Testis (tissue), 5 donors: ENCODE measurements at places on chromosomes 13 and 19. TPM values are rescaled to one million over a fixed set of nuclear protein-coding genes. Genes with fewer than 3 reads are reported as not detected.

Gene ZNF177
- total RNA-seq, result 11.9 TPM

Gene RUVBL2
- total RNA-seq, result 395 TPM

Gene CFAP97D2
- total RNA-seq, result 1.5 TPM

Gene ZNF534
- 3.7 TPM for total RNA-seq

DNA sequence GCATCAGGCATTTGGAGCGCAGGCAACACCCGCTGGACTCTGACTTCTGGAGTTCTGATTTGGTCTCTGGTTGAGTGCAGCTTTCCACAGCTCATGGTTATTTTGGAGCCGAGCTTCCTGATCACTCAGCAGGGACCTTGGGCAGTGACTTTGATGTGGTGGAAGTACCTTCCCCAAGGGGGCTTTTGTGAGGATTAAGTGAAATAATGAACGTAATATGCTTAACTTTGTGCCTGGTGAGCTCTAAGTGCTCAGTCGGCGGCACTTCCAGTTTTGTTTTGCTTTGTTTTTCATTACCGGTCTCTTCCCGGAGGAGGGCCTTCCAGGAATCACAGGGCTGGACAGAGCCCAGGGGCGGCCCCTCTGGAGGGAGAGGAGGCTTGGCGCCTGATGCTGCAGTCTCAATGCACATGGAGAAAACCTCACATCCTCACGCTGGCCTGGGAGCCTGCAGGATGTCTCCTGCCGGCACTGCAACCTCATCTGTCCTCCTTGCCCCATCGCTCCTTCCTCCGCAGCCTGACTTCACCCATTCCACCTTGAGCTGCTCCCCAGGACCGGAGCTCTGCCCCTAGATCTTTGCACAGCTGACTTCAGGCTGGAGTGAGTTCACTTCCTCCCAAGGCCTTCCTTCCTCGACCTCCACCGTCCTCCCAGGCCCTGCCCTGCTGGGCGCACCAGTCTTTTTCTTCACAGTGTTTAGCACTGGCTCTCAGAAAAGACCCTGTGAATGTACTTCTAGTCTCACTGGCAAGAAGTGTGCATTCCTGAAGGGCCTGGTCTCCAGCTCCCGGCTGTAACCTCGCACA lies 1.5 kb downstream of the PLEKHF1 start:
- peak; percentile 80 for DNase-seq

DNA sequence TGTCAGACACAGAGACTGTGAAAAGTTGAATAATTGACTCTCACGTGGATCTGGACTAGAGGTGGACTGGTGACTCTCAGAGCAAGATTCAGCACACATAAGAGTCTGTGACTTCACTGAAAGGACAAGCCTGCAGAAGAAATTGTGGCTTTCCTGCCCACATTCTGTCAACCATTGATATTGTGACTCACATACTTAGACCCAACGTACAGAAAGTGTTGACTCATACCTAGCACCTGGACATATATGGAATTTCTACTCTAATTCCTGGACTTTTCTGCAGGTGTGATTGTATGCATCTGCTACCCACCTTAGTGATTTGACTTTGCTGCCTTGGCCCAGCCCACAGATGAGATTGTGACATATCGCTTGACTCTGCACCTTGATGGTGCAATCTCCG lies 15.6 kb upstream of the ZNF730 start:
- no peak for DNase-seq

GRCh38 chr13:109792416-109793059 lies 6.2 kb upstream of the IRS2 start:
- DNase-seq, result no peak
